Omental fat pad (tissue), 4 donors: ENCODE measurements at places on chromosomes 13 and 19.

GRCh38 chr13:43335764-43336163 lies 312.4 kb downstream of the DNAJC15 start:
- no peak for DNase-seq

DNA sequence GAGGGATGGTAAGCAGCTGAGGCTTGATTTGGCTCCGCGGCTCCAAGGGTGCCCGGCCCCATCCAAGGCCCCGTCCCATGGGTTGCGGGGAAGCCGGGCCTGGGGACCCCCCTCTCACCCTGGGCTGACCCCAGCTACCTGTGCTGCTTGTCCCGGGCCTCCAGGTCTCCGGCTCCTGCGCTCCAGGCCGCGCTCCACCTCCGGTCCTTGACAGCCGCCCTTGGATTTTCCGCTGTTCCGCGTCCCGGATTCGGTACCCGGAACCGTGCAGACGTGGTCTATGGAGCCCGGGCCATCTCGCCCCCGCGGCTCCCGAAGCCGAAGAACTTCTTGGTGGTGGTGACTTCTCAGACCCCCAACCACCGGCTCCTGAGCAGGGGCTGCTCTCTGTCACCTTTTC lies 48.3 kb upstream of the C1QTNF9B start:
- no peak for DNase-seq

- DNase-seq, result no peak
Measured at GRCh38 chr13:93338906-93339305, 112.3 kb downstream of the GPC6 start.

GRCh38 chr19:4342615-4343369 lies 570 bp upstream of the MPND start:
- peak; percentile 73 for DNase-seq

- DNase-seq, result no peak
Measured at GRCh38 chr13:45396533-45397095, 21.6 kb downstream of the SLC25A30 start.
